ENCODE measurements at places on chromosomes 12 and 14.
A peak's percentile ranks its signal among the peaks of the same experiment; 100 is the strongest.

DNA sequence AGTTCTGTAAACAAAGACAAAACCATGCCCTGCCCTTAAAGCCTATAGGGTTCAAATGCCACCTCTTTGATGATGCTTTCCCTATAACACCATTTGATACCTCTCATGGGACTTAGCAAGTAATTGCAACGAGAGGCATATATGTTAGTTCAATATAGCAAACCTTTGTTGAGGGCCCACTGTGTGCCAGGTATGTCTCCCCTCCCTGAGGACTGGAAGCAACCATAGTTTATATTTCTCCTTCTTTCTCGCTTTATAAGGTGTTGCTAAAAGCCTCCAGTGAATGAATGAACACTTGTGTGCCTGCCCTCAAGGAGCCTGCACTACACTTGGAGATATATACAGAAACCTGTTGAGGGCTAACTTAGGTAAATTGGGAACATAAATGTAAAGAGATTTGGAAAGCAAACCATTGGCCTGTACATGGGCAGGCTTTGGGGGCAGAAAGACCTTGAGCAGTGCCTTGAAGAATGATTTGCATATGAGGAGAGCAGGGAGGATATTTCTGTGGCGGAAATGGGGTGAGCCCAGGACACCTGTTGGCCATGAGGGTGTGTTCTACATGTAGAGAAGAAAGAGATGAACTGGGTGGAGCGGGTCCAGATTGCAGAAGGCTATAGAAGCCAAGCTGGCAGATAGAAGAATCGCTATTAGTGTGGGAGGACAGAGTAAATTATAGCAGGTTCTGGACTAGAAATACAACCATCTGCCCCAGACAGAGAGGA, 1.8 kb upstream of the CKAP4 start:
- no peak for DNase-seq

GRCh38 chr12:101925361-101925760, 48.0 kb downstream of the DRAM1 start:
- no peak for DNase-seq

- no peak for DNase-seq
These were observed at the start of gene REC8 for GRCh38 chr14:24171422-24172260. Gene REC8, plus strand, starts transcription at chr14:24172080. Its CDS starts 473 bp downstream, at chr14:24172553.

DNA sequence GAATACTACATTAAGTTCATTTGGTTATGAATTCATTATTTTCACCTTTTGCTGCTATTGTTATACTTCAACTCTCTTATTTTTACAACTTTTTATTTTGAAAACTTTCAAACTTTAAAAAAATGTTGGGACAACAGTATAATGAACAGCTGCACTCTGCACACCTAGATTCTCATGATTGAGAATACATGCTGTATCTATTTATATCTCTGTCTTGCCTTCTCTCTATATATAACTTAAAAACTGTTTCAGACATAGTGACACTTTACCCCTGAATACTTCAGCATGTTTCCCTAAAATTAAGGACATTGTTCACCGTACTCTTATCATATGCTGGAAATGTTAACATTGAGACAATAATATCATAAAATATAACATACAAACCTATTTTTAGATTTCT, 237.1 kb downstream of the GPHN start:
- DNase-seq, result no peak

- no peak for DNase-seq
These were observed 7.5 kb upstream of the ZFP36L1 start for GRCh38 chr14:68800390-68800789.

DNA sequence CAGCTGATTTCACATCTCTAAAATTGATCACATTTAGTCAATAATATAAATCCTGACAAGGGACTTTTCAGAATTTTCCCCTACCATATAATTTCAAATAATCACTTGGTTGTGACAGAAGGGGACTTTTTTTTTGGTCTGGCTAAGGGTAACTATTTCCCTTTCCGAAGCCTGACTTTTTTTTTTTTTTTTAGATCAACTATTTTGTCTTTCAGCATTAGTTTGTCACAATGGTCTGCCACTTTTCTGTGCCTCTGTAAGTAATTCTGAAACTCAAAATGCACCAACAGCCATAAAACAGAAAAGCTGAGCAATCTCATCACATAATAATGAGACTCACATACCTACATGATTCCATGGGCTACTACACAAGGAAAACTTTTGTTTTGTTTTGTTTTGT, 266.4 kb downstream of the SSPN start:
- DNase-seq, result no peak

GRCh38 chr14:77489041-77489440, 9.6 kb downstream of the ISM2 start:
- DNase-seq, result no peak

- no peak for DNase-seq
These were observed 59.5 kb upstream of the DUSP6 start for GRCh38 chr12:89411846-89412245.

GRCh38 chr12:123250471-123251383, 17.5 kb downstream of the MTRFR start:
- peak; percentile 69 for DNase-seq

DNA sequence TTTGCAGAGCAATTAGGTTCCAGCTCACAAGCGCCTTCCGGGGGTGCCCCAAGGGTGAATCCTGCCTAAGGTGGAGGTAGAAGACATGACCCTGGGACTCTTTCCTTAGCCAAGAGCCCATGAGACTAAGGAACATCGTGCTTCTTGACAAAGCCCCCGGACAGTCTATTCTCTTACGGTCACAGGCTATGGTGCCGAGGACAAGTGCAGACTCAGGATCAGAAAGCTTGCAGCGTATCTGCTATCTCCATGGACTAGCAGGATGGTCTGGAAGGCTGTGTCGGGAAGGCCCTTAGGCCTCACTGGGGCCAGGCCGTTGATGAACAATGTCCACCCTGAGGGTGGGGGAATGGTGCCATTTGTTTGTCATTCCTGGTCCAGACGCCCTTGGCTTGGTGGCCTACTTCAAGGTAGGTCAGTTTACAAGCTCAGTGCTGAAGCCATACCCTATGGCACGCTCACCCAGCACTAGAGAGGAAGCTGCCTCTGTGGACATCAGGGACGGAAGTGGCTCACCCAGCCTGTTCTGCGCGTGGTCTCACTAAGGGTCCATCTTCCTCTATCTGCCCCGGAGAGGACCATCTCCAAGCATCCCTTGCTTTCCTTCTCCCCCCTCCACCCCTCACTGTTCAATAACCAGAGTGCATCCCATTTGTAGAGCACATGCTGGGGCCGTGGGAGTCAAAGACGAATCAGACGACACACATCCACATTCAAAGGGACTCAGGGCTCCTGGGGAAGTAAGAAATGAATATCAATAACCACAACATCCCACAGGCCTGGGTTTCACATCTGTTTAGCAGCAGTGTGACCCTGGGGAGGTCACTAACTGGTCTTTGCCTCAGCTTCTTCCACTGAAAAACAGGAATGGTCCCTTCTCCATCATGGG, 45.0 kb upstream of the IQSEC3 start:
- DNase-seq, result no peak

- DNase-seq, result no peak
These were observed 15.2 kb upstream of the NAA30 start for GRCh38 chr14:57375156-57375555.

GRCh38 chr12:19183121-19183838, 53.7 kb downstream of the PLEKHA5 start:
- DNase-seq, result no peak

- DNase-seq, result no peak
These were observed 327.7 kb downstream of the DUSP6 start for GRCh38 chr12:89024580-89024979.

- DNase-seq, result no peak
These were observed 26.2 kb upstream of the ARHGAP5 start for GRCh38 chr14:32050878-32051277.
